ENCODE measurements at places on chromosomes 4 and X.
A peak's percentile ranks its signal among the peaks of the same experiment; 100 is the strongest.

GRCh38 chrX:47707031-47707780, 48.2 kb upstream of the UXT start:
- no peak for DNase-seq

DNA sequence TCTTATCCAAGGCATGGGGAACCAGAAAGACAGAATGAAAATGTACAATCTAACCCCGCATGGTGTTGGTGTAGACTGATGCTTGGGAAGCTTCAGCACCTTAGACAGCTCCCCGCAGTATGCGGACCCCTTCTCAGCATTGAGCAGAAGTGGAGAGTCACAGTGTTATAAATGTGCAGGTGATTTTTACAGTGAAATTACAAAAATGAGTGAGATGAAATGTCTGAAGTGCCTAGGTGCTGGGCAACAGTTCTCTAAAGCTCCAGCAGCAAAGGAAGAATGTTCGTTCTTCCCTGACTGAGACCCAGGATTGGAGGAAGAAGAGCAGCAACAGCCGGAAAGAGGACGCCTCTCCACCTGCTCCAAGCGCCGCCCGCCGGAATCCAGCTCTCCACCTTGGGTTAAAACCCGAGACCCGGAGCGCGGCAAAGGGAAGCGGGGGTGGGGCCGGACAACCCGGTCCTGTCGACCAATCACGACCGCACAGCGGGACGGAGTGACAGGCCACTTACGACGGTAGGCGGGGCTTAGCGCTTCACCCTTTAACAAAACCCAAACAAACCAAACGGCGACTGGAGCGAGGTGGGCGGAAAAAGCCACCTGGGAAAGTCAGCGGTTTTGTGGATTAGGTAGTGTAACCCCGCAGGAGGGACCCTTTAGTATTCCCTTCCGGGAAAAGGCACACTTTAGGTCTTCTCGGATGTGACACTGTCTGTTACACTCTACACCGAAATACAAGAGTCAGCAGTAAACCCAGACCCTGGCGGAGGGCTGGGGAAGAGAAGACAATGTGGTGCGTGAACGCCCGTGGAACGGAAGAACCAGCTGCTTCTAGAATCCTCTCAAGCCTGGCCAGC, at the start of gene GLRA3:
Gene GLRA3 (minus strand): TSS at position 403 of the 857 bp plus-strand sequence. CDS start 436 bp downstream, outside the sequence.
- DNase-seq = peak; percentile 69

DNA sequence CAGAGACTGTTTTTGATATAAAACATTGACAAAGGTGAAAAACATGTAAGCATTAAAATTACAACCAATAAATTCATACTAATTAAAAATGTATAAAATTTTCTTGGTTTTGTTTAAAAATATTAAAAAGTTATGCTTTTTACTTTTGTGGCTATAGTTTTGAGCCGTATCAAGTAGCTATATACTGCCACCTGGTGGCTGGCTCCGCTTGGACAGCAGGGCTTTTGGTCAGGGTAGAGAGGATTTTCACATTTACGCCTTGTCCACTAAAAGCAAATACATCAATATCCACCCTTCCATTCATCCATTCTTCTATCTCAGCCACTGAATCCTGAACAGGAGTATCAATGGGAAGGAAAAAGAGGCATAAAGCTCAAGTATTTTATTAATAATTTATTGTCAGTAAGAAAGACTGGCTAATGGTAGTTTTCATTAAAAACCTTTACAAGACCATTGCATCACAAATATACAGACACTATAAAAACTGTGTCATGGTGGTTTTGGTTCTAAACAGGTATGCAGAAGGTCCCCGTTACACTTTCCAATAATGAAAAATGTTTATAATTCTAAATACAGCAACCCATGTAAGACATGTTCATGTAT, 32.1 kb upstream of the MTNR1A start:
- peak; percentile 58 for DNase-seq

GRCh38 chr4:76420762-76421581, at the start of gene CCDC158:
CCDC158 (minus strand) TSS chr4:76421141; CDS start chr4:76403207, 17,934 bp downstream.
- DNase-seq = no peak

- no peak for DNase-seq
Observed at GRCh38 chrX:88903989-88904718, 157.1 kb downstream of the CPXCR1 start.

GRCh38 chr4:24495388-24495787, 89.0 kb downstream of the DHX15 start:
- DNase-seq = no peak

DNA sequence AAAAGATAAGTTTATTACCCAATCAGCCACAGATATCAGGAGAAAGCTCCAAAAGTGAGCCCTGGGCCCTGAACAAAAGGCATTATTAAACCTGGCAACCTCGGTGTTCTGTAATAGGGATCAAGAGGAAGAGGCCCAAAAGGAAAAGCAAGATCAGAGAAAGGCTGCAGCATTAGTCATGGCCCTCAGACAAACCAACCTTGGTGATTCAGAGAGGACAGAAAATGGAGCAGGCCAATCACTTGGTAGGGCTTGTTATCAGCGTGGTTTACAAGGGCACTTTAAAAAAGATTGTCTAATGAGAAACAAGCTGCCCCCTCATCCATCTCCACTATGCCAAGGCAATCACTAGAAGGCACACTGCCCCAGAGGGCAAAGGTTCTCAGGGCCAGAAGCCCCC, 75.7 kb downstream of the AGTR2 start:
- no peak for DNase-seq

DNA sequence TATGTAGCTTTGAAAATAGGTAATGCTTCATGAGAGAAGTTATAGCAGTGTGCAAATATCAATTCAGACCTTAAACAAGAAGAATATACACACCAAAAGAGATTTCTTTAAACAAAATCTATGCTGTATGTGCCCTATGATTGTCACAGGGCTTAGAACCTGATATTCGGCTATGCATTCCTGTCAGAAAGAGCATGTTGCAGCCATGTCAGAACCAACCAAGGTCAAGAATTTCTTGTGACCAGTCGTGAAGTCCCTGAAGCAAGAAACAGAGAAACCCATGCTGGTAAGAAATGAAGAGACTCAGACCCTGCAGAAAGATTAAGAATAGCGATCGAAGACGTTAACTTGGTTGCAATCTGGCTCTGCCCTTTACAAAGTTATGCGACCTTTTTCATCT, 210.3 kb upstream of the SPIN4 start:
- no peak for DNase-seq

DNA sequence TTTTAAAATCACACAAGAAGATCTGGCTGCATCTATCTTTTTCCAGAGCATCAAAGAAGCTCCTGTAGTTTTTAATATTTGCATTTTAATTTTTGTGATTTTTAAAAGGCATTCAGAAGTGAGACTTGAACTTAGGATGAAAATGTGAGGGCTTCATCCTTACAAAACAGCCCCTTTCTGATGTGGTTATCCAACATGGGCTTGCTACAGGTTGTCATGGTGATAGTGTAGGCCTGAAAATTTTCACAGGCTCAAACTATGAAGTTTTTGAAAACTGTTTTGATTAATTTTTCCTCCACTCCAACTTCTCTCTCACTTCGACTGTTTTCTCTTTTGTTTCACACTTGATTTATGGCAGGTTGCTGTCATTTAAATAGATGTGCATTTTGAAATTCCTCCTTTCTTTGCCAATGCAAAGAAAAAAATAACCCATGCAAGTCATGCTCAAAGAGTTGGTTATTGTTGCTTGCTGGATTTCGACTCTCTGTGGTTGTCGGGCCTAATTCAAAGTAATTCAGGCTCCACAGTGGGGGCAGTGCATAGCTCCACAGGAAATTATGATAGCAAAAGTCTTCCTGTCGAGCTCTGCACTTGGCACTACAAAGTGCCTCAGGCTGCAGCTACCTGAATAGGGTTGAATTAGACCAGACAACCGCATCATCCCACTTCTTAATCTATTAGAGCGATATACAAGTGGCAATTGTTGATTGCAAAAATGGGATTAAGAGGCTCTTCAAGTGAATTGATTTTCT, 201.0 kb upstream of the GPR101 start:
- peak; percentile 35 for DNase-seq

GRCh38 chrX:24357106-24357505, 3.3 kb upstream of the SUPT20HL1 start:
- DNase-seq = peak; percentile 39

GRCh38 chr4:156137679-156138473, 184.2 kb upstream of the CTSO start:
- peak; percentile 13 for DNase-seq

DNA sequence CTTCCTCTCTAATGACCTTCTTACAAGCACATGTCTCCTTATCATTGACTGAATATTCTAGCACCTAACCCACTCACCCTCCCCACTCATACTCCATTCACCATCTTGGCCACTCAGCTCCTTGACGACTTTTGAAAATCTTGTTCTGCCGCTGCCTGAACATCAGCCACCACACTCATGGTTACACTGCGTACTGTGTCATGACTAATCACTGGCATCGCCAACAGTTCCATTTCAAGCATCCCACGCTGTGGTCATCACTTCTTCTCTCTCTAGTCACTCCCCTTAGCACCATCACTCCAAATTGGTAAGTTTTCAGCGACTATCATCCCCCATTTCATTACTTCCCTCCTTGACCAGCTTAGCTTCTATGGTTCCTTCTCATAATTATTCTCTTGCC, 352.8 kb downstream of the MAPK10 start:
- no peak for DNase-seq

GRCh38 chr4:107747748-107748486, 27.9 kb upstream of the PAPSS1 start:
- DNase-seq = no peak

- DNase-seq = no peak
Observed at GRCh38 chr4:142419712-142420111, 426.4 kb downstream of the INPP4B start.

- DNase-seq = peak; percentile 53
Observed at GRCh38 chr4:130147641-130148040, 1051.7 kb downstream of the C4orf33 start.

- DNase-seq = no peak
Observed at GRCh38 chr4:124980276-124980752, 267.8 kb upstream of the ANKRD50 start.

- no peak for DNase-seq
Observed at GRCh38 chrX:124414281-124414680, 67.9 kb downstream of the SH2D1A start.

DNA sequence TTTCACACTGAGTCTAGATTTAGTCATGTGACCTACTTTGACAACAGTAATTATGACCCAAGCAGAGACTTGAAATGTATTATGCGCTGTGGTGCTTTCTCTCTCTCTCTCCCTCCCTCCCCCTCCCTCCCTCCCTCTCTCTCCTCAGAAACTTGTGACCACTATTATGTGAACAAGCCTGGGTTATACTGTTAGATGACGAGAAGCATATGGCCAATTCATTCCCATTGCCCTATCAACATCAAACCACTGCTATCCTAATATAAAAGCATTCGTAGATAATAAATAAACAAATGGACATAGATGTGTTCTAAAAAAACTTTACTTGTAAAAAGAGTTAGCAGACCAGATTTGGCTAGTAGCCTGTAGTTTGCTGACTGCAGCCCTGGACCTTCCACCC, 18.2 kb downstream of the FTHL17 start:
- DNase-seq = no peak

- no peak for DNase-seq
Observed at GRCh38 chr4:168685136-168685809, 188.4 kb downstream of the PALLD start.

GRCh38 chr4:20831746-20832145, 131.5 kb downstream of the PACRGL start:
- no peak for DNase-seq

GRCh38 chrX:9368262-9368661, 96.6 kb upstream of the TBL1X start:
- no peak for DNase-seq

DNA sequence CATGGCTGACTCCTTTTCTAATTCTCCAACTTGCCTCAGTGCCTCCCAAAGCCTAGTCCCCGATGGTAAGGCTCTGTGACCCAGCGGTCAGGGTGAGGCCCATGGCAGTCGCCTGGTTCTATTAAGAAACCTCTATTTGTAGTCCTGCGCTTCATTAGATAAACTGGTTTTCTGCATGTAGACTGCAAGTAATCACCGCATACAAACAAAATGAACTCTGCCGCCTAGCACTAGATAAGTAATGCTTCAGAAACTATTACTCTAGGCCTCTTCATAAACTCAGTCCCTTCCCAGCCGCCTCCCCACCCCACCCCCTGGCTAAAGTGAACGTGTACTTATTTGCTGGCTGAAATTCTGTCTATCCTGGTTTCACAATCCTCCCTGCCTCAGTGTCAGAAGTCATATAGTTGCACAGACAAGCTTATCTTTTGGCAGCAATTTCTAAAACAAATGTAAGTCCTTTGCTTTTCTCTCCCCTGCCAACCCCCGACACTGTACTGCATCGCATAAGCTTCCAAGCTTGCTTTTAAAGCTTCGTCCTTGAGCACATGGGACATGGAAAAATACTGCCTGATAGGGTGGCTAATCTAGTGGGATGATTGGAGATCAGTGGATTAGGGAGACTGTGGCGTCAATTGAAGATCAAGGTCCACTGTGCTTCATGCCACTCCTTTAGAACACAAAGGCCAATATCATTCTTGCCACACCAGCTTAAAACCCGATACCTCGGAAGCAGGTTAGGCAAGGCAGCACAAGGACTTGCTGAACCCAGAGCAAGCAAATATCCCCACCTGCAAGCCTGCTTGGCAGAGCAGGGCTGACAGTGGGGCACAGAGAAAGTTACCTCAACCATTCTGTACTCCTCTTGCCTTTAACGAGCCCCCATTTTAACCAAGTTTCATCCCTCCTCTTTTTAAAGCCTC, 125.8 kb downstream of the IRF2 start:
- no peak for DNase-seq

- DNase-seq = no peak
Observed at GRCh38 chr4:106627051-106627450, 258.5 kb upstream of the GIMD1 start.

DNA sequence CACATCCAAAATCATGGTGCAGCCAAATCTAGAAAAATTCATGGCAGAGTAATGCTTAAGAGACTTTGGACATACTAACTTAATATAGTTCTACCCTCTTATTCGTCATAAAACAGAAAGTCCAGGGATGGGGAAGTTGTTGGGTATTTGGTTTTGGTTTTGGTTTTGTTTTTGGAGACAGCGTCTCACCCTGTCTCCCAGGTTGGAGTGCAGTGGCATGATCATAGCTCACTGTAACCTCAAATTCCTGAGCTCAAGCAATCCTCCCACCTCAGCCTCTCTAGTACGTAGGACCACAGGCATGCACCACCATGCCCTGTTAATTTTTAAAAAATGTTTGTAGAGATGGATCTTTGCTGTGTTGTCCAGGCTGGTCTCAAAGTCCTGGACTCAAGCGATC, 271.8 kb upstream of the TENM3 start:
- no peak for DNase-seq

- DNase-seq = no peak
Observed at GRCh38 chrX:148541584-148541940, 41.1 kb downstream of the AFF2 start.

- DNase-seq = peak; percentile 81
Observed at GRCh38 chr4:123599920-123600810, 203.6 kb downstream of the SPRY1 start.

GRCh38 chr4:2051086-2051485, 8.0 kb upstream of the NAT8L start:
- DNase-seq = no peak

DNA sequence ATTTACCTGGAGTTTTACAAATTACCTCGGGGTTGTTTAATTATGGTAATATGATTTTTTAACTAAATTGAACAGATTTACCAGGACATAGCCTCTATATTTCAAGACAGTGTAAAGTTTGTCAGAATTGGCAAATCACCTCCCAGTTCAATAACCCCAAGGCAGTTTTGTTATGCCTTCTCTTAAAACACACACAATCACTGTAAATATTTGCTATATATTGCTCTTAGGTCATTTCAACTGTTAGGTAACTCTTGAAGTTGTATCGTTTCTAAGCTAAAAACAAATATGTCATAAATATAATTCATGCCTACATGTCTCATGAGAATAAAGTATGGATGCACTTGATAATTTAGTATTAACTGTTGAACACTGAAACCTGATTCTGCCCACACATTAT, 24.1 kb downstream of the PDLIM5 start:
- no peak for DNase-seq

- DNase-seq = no peak
Observed at GRCh38 chr4:157984285-157984911, 188.4 kb downstream of the GASK1B start.
